ENCODE measurements at places on chromosomes 5 and 9.

DNA sequence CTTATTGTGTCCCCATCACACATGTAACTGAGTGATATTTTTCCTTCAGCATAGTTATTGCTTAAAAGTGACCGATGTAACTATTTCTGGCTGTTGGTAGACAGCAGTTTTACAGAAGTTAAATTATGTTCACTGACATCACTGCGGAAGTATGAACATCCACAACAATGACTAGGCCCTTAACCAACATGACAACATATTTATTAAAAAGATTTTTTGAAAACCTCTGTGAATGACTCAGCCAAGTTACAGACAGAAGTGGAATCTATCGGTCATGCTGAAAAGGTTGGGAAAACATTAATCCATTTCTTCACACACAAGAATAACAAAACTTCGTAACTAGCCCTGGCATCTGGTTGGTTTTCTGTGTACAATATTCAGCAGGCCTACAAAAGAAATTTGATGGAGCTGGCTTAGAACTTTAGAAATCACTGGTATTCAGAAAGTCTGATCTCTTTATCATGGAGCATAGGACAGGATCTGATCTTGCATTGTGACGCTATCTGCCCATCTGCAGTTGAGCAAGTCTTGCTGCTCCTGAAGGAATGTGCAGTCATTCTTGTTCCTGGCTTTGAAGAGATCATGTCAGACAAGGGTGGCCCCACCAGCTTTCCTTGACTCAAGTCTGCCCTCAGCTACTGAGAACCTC, 6.5 kb downstream of the GLIS3 start:
- DNase-seq = peak; percentile 80

DNA sequence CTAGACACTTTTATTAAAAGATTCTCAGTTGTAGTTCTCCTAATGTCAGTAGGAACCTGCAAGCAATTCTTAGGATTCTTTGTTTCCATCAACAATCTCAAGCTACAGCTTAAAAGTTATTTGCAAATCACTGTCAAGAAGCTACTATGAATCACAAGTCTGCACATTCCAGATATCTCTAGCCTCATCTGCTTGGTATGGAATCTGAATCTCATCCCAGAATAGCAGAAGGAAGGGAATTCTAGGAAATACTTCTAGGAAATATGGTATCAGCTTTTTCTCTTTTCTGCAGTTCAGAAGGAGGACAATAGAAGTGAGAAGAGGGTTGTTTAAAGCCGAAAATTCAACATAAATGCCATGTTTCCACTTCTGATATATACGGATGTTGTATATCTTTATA, 792.2 kb upstream of the CDH9 start:
- no peak for DNase-seq

GRCh38 chr9:31983895-31984294, 400.5 kb upstream of the ACO1 start:
- DNase-seq = no peak

DNA sequence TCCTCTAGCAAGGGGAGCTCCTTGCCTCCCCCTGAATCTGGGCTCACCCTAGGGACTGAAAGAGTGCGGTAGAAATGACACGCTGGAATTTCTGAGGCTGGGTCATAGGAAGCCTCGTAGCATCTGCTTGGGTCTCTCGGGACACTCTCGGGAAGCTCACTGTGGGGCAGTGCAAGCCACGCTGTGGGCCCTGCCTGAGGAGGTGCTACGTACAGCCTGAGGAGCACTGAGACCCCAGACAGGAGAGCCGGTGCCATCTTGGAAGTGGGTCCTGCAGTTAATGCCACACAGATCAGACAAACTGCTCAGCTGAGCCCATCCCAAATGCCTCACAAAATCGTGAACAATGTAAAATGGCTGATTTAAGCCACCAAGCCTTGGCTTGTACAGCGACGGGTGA, 1.8 kb downstream of the MRPL36 start:
- no peak for DNase-seq
